Naive thymus-derived CD8-positive, alpha-beta T cell (primary cell): ENCODE measurements at places on chromosomes 3 and 15.

DNA sequence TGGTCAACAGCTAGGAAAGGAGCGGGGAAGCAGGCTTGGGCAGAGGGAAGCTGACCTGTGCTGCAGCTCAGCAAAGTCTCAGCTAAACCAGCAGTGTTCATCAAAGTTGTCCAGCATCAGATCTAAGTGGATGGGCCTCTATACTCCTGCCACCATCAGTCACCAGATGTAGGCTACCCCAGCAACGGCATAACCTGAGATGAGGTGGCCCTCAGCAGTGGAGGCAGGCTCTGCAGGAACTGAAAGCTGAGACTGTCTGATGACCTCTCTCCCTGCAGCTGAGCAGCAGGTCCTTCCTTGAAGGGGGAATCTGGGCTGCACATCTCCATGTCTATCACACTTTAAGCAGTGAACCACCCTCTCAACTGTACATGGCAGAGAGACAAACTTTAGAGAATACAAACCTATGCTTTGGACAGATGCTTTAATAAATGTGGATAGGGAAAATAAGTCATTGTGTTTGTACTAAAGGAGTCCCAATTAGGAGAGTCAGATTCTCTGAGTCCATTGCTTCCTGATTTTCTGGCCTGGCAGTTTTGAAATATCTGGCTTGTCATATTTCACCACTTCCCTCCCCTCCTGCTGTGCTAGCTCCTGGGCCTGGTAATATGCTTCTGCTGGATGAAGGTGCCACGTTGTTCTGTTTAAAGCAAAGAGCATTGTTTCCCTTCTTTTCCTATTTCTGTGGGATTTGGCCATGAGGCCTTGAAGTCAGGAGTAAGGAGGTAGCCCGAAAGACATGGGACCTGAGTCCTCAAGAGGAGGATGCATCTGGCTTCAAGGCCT, 11.1 kb upstream of the PSTPIP1 start:
- DNase-seq: no peak

- DNase-seq: no peak
Measured at GRCh38 chr3:168094580-168094876, 1.2 kb downstream of the GOLIM4 start.

- DNase-seq: no peak
Measured at GRCh38 chr3:186115239-186115996, 6.5 kb upstream of the ETV5 start.

DNA sequence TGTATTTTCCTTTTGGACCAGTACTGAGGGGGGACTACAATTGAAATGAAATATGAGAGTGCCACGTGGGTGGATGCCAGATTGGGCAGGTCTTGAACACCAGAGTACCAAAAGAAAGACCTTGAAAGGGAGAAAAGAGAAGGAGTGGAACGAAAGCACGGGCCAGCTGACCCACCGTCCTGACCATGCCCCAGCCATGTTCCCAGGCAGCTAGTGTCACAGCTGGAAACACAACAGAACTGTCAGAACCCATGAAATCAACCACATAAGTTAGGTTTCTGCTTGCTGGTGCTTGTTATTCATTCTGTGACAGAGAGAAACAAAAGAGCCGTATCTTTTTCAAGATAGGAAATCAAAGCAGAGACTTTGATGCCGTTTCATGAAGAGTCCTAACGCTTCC, 268.8 kb downstream of the MEX3B start:
- DNase-seq: no peak

DNA sequence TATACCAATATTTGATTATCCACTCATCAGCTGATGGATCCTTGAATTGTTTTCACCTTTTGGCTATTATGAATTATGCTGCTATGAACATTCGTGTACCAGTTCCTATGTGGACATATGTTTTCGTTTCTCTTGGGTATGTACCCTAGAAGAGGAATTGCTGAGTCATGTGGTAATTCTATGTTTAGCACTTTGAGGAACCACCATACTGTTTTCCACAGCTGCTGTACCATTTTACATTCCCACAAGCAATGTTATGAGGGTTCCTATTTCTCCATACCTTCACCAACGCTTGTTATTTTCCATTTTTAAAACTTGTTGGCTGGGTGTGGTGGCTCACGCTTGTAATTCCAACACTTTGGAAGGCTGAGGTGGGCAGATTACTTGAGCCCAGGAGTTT, 62.9 kb downstream of the RPLP1 start:
- no peak for DNase-seq

DNA sequence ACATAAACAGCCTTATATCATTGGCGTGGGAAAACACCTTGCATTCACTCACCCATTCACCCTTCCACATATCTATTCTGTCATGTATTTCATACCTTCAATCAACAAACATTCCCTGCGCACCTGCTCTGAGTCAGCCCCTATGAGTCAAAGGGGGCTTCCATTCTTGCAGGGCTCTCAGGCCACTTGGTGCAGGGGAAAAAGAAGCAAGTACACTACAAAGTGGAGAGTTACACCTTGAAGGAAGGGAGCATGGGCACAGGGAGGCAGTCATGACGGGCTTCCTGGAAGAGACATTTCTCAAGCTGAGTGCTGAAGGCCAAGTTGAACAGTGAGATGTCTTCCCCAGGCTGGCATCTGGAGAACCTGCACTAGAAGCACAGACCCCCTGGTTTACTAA, 4.6 kb upstream of the AMOTL2 start:
- no peak for DNase-seq

DNA sequence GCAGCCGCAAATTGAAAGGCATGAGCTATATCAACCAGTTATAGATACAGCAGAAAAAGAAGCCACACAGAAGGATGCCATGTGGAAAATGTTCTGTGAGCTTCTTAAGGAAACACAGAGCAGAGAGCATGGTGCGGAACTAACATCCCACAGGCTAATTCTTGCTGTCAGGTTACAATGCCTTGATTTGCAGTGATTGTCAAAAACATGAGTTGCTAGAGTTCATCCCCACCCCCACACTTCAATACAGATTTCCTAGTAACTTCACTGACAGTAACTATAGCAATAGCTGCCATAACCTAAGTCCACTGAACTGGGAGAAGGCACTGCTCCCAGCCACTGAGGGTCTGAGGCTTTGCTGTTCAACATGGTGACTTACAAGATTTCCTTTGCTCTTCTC, 821.6 kb downstream of the SQOR start:
- no peak for DNase-seq

DNA sequence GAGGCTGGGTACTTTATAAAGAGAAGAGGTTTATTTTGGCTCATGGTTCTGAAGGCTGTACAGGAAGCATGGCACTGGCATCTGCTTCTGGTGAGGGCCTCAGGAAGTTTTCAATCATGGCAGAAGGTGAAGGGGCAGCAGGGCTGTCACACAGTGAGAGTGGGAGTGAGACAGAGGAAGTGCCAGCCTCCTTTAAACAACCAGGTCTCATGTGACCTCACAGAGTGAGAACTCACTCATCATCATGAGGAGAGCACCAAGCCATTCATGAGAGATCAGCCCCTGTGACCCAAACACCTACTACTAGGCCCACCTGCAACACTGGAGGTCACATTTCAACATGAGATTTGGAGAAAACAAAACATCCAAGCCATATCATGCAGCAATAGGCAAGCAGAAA, 9.3 kb upstream of the RFTN1 start:
- no peak for DNase-seq

DNA sequence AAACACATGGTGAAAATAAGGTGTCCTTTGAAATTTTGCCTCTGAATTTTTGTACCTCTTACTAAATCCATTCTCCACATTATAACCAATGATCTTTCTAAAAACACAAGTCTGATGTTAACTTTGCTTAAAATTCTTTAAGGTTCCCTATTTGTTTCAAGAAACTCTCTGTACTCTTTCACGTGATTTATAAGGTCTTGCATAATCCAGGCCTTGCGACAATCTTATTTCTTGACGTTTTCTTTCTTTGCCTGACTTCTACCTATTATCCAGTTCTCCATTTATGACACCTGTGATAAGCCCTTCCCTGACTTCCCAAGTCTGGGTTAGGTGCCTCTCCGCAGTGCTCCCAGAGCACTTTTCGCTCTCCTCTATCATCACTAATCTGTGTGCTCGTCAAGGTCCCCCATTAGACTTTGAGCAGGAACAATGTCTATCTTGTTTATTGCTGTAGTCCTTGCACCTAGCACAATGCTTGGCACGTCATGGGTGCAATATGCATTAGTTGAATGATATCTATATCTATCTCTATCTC, 24.3 kb upstream of the KPNA1 start:
- DNase-seq: no peak

- no peak for DNase-seq
Measured at GRCh38 chr3:131630097-131630496, 127.3 kb upstream of the MRPL3 start.

DNA sequence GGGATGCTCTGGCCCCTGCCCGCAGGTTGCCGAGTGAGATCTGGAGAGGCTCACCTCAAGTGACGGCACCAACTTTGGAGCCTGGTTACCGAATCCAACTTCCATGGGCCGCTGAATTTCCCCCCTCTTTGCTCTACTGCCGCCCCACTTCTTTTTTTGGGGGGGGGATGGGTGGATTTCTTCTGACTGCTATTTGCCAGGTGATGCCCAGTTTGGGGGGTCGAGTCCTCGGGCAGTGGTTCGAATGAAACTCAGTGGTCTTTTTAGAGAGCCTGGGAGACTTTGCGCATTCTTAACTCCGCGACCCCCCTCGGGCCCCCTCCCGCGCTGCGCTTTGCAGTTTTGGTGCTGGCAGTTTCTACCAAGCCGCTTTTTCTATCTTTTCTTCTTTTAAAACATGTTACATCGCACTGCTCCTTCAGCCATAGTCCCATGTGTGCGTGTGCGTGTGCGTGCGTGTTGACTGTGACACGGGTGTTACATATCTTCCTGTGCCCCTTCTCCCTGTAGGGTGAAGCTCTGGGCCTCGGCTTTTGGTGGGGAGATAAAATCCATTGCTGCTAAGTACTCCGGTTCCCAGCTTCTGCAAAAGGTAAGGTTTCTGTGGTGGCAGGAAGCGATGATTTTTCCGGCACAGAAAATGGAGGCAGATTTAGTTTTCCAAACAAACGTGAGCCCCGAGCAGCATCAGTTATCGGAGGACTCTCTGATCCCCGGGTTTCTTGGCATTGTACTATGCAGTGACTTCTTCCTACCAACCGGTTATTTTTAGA, 837 bp downstream of the CACNA2D3 start:
- no peak for DNase-seq

GRCh38 chr3:110680450-110680849, 391.2 kb upstream of the NECTIN3 start:
- DNase-seq: no peak

- DNase-seq: no peak
Measured at GRCh38 chr3:172673210-172673679, 37.6 kb downstream of the NCEH1 start.

DNA sequence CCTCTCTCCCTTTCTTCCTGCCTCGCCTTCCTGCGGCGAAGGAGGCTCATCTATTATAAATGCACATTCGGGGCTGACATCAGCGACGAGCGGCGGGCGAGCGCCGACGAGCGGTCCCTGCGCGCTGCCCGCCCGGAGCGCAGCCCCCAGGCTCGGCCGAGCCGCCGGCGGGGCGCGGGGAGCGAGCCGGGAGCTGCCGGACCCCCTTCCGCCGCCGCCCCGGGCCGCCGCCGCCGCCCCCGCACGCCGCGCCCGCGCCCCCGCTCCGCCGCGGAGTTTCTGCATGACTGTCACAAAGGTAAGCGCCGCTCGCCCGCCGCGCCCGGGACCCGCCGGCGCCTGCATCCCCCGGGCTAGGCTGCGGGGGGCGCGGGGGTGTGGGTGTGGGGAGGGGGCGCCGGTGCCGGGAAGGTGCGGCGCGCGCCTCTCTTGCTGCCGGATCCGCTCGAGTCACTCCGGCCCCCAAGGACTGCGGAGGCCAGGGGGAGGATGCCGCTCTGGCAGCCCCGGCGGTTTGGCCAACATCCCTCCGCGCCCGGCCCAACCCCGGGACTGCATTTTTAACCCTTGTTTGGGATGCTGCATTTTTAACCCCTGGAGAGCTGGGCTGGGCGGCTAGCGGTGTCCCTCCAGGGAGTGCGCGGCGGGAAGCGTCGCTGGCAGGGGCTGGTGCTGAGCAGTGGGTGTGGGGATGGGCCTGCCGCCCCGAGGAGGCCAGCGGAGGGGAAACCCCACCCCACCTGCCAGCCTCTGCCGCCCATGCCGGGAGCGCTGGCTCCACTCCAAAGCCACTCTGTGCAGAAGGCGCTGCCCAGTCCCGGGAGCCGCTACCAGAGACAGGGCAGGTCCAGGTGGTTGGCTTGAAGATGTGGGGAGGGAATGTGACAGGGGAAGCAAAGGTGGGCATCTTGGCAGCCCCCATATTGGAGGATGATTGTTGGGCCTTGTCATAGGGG, at the start of gene CORO2B:
CORO2B (plus strand) TSS at position 14 of the 956 bp plus-strand sequence; CDS start at position 284, 270 bp downstream.
- DNase-seq: no peak

DNA sequence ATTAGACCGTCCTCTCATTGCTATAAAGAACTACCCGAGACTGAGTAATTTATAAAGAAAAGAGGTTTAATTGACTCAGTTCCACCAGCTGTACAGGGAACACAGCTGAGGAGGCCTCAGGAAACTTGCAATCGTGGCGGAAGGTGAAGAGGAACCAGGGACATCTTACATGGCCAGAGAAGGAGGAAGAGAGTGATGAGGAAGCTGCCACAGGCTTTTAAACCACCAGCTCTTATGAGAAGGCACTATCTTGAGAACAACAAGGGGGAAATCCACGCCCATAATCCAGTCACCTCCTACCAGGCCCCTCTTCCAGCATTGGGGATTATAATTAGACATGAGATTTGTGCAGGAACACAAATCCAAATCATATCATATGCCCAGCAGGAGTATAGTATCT, 138.5 kb downstream of the ALCAM start:
- no peak for DNase-seq

GRCh38 chr3:156106721-156107373, 13.5 kb upstream of the KCNAB1 start:
- DNase-seq: no peak

DNA sequence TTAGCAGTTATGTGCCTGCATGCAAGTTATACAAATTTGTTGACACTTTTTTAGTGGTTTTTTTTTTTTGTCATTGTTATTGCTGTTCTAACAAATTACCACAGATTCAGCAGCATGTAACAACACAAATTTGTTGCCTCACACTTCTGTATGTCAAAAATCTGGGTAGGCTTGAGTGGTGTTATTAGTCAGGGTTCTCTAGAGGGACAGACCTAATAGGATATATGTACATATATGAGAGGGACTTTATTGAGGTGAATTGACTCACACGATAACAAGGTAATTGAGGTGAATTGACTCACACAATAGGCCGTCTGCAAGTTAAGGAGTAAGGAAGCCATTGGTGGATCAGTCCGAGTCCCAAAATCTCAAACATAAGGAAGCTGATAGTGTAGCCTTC, 15.0 kb upstream of the PLSCR1 start:
- no peak for DNase-seq

GRCh38 chr15:25892126-25892525, 29.0 kb upstream of the ATP10A start:
- no peak for DNase-seq

- no peak for DNase-seq
Measured at GRCh38 chr3:114022145-114022802, 34.1 kb downstream of the CCDC191 start.

DNA sequence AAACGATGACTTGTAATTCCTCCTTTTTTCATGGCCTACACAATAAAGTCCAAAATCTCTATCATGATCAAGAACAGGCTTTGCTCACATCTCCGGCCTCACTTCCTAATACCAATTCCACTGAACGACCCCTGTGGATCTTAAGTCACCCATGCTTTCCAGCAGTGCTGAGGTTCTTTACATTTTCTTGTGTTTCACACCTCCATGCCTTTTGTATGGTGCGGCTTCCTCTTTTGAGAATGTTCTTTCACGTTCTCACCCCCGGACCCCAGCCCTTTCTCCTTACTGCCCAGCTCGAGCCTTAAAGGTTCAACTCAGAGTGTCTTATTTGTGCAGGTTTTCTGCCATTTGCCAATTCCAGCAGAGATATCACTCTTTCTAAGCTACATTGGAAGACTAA, 70.1 kb downstream of the CSNK1G1 start:
- no peak for DNase-seq
